ENCODE measurements at places on chromosomes 6 and 20.

GRCh38 chr6:154591234-154591633, 80.7 kb upstream of the CNKSR3 start:
- no peak for DNase-seq

DNA sequence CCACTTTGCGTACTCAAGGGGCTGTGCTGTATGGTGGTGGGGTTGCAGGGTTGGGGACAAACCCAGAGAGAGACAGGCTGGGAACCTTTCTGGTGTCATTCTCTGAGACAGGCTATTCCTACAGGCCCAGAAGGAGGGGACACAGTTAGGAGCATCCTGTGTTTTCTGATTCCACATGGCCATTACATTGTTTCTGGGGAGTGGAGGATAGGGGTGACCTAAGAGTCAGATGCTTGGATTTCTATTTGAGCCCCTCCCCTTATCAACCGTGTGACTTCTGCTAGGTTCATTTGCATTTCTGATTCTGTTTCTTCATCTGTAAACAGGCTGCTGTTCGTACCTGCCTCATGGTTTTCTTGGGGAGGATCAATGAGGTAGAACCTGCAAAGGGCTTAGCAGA, 29.4 kb upstream of the EPB41L1 start:
- DNase-seq = no peak

DNA sequence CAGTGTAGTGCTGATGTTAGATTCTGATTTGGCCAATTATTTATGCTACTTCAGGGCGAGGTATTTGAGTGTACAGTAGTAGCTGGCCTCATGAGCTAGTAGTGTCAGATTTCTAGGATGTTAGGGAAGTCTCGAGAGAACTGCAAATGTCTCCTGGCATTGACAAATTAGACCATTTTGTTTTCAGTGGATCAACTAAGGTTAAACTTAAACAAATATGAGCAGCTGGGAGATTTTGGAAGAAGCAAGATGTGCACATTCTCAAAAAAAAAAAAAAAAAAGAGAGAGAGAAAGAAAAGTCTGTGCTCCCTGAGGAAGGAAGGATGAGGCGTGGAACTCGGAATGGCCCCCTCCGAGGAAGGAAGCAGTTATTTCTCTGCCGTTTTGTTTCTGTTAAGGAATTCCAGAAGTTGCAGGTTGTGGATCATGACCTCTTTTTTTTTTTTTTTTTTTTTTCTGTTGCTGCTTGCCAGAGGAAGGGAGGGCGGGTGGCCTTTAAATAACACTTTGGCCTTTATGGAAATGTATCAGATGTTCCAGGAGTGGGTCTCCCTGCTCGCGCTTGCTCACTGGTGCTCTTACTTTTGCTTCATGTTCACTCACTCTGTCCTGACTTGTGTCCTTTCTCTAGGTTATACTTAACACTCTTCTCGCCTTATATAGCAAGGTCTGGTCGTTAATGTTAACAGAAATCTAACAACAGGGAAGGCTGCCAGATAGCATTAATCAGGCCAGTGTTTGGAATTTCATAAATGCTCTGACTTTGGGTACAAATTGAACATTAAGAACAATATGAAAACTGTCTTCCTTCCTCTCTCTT, 124.4 kb downstream of the TCP11 start:
- DNase-seq = no peak

GRCh38 chr6:123764722-123765121, 38.9 kb upstream of the NKAIN2 start:
- DNase-seq = no peak

DNA sequence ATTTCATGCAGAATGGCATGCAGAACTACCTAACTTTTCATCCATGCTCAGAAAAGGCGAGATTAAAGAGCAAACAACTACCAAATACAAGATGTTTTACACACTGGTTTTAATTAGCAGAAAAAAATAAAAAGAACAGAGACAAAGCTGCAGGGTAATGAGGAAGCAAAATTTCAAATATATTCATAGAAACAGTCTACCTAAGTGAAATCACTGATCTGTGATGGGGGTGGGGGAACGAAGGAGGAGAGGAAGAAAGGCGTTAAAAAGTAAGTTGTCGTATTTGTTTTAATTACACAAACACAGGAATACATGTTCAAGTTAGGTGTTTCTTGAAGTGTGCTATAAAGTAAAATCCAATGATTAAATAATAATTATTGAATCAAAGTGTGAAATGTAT, 42.1 kb downstream of the MAP3K7 start:
- no peak for DNase-seq

DNA sequence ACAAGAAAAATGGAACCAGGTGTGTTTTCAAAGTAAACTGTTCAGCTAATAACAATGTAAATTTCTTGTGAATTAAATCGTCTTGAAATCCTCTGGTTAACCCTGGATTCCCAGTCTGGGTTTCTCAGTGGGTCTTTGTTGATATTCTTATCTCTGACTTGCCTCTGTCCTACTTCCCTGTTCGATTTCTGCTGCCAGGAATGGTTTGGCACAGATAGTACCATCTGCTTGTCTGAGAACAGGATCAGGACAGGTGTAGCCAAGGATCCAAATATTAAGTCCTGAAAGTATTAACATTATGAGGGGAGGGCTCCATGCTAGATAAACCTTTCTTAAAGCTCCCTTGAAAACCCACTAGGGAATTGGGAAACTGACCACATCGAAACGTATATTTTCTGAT, 30.1 kb downstream of the ARFGEF2 start:
- DNase-seq = no peak

- no peak for DNase-seq
Measured at GRCh38 chr6:139751179-139751578, 376.7 kb upstream of the CITED2 start.

DNA sequence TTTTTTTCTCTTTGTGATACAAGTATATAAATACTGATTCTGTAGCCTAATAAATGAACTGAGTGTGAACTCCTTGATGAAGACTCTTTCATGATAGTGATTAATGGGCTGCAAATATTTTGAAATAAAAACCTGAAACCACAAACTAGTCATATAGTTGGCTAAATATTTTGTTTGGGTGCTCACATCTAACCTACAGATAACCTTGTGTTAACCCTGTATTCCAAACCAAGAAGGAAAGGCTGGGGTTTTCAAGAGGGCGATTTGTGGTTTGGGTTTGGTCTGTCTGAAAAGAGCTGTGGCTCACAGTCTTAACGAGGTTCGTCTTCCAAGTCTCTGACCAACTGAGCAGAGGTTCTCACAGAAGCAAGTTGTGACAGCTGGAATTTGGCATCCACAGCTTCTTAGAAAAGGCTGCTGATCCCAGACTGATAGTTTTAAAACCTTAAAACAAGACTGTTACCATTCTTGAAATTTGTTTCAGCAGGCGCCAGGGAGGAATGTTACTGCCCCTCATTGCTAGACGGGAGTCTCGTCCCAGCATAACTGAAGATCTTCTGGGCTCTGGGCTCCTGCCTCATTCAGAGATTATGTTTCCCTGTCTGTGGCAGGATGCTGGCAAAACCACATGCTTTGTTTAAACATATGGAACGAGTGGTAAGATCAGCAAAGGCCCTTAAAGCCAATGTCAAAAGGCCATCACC, 736.4 kb upstream of the MARCKS start:
- DNase-seq = no peak

- DNase-seq = no peak
Measured at GRCh38 chr6:113691260-113691656, 165.9 kb upstream of the MARCKS start.

GRCh38 chr6:35199866-35200265, 13.9 kb upstream of the SCUBE3 start:
- no peak for DNase-seq

- no peak for DNase-seq
Measured at GRCh38 chr6:38320358-38320757, 319.4 kb downstream of the BTBD9 start.

- peak; percentile 8 for DNase-seq
Measured at GRCh38 chr20:26209171-26209941, 512.7 kb upstream of the ZNF337 start.

GRCh38 chr6:14037402-14038277, 79.9 kb upstream of the CD83 start:
- no peak for DNase-seq

DNA sequence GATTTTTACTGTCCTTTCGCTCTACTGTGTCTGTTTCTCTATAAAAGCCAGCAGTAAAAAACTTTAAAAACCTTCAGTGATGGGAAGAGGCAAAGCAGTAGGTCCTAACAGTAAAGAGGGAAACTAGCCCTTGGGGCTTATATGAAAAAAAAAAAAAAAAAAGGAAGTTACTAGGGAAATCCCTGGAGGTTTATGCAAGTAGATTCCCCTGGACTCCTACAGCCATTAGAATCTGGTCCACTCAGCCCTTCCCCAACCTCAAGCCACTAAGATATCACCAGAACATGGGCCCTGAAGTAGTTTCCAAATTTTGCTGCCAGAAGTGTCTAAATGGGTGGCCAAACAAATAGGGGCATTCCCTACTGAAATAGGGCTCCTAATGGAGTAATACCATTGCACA, 70.5 kb upstream of the HINT3 start:
- DNase-seq = peak; percentile 69

DNA sequence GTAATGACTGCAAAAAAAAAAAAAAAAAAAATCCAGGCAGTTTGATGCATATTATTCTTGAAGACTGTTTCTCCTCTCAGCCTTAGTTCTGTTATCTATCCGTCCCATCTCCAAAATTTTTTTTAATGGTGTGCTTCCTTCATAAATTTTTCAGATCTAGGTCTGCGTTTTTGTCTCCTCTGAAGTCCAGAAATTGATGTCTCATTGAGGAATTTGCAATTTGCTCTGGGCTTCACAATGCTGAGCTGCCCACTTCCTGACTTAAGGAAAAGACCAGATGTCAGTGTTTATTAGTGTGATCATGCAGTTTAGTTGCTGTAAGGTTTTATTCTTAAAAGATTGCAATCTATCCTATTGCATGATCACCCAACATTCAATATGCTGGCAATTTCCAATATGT, 297.6 kb downstream of the ZNF217 start:
- DNase-seq = no peak

DNA sequence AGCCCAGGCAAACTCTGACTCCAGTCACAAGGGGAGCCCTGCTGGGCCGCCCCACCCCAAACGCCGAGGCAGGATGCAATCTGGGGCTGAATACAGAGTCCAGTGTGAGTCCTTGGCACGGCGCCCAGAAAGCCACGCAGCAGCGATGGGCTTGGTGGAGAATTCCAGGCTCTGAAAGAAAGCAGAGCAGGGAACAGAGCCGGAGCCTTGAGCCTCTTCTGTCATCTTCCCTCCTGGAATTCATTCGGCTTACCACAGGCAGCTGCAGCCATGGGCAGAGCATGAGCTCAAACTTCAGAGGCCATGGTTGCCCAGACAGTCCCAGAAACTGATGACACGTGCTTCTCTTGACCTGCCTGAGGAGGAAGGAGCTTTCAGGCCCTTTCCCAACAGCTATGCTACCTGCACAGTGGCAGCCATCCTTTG, 441.1 kb upstream of the JARID2 start:
- no peak for DNase-seq

DNA sequence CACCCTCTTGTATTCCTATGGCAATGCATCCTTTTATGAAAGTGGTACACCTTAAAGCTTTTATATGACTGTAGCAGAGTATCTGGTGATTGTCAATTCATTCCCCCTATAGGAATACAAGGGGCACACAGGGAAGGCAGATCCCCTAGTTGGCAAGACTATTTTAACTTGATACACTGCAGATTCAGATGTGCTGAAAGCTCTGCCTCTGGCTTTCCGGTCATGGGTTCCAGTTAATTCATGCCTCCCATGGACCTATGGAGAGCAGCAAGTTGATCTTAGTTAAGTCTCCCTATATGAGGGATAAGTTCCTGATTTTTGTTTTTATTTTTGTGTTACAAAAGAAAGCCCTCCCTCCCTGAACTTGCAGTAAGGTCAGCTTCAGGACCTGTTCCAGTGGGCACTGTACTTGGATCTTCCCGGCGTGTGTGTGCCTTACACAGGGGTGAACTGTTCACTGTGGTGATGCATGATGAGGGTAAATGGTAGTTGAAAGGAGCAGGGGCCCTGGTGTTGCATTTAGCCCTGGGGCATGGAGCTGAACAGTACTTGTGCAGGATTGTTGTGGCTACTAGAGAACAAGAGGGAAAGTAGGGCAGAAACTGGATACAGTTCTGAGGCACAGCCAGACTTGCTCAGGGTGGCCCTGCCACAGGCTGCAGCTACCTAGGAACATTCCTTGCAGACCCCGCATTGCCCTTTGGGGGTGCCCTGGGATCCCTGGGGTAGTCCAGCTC, 292.1 kb downstream of the ESR1 start:
- no peak for DNase-seq

GRCh38 chr6:151620179-151620578, 126.4 kb downstream of the CCDC170 start:
- no peak for DNase-seq

GRCh38 chr6:158843751-158844683, 24.8 kb upstream of the EZR start:
- DNase-seq = no peak

DNA sequence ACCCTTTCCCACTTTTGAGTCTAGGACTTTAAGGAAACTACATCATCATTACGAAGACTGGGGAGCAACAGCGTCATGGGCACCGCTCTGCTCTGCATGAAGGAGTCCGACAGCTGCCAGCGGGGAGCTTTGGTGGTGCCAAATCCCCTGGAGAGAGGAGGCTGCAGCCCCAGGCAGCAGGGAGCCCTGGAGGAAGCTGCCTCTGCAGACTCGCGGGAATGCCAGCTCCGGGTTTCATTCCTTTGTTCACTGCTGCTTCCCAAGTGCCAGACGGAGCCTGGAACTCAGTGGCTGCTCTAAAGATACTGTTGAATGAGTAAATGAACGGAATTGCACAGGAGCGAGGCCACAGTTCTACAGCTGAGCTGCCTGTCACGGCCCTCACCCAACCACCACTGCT, 196.5 kb upstream of the THBS2 start:
- DNase-seq = no peak

DNA sequence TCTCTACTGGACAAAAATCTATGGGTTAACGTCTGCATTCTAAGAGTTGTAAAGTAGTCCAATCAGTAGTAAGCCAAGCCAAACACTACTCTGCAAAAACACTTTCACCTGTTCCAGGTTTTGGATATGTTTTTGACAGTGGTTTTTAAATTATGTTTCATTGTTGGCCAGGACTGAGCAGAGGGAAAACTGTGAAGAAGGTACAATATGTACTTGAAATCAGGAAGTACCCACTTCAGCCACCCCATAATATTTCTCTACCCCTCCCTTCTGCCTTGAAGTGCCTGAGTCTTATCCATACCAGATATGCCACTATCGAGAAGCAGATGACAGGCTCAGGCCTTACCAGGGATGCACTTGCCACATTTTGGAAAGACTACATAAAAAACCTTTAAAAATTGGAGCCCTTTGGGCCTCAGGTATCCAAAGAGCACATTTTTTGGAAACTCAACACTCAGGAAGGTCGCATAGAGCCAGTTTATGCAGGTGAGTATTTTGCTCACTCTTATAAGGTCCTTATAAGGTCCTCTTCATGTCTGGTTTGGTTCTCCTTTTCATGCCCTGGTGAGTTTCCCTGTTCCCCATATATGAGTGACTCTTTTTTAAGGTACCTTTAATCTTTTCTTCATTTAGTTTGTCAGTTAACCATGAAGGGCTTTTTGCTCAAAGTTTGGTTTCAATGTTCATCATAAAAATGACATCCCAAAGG, 859.3 kb upstream of the FLRT3 start:
- DNase-seq = no peak

DNA sequence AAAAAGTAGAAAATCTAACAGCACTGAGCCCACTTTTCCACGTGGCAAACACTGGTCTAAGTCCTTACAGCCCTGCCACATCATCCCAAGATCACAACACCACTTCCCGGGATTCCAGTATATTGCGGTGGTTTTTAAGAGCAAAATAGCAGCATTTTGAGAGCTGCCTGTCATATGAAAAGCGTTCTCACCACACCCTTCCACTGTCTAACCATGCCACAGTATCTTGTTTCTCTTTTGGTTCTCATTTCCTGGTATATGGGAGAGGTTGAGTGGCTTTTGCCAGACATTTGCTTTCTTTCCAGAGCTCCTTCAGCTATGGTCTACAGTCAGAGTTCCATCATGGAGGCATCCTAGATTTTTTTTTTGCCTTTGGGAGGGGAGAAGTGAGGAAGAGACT, 243.0 kb downstream of the TSHZ2 start:
- DNase-seq = no peak

All from inflammatory macrophage (primary cell).